Stimulated activated CD8-positive, alpha-beta memory T cell treated with anti-CD3 and anti-CD28 coated beads, Interleukin-2, amount 100 ng/mL, for 1 hour (primary cell): ENCODE measurements at places on chromosomes 4 and X.
A peak's percentile ranks its signal among the peaks of the same experiment; 100 is the strongest.

- DNase-seq: no peak
Observed at GRCh38 chr4:152831416-152831815, 51.7 kb downstream of the ARFIP1 start.

DNA sequence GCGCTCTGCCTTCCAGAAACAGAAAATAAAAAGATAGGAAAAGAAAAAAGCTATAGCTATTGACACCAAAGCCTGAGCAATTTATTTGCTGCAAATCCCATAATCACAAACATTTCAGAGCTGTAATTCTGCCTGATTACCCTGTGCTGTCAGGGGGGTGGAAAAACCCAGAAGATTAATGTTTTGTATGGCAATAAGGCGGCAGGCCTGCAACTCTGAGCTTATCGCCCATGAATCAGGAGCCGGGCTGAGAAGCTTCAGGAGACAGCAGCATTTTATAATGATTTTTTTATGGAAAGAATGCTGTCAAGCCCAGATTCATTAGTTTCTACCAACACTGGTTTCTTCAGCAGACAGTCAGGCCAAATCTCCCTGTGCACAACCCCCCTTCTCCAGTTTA lies 82.6 kb upstream of the TMEM164 start:
- no peak for DNase-seq

DNA sequence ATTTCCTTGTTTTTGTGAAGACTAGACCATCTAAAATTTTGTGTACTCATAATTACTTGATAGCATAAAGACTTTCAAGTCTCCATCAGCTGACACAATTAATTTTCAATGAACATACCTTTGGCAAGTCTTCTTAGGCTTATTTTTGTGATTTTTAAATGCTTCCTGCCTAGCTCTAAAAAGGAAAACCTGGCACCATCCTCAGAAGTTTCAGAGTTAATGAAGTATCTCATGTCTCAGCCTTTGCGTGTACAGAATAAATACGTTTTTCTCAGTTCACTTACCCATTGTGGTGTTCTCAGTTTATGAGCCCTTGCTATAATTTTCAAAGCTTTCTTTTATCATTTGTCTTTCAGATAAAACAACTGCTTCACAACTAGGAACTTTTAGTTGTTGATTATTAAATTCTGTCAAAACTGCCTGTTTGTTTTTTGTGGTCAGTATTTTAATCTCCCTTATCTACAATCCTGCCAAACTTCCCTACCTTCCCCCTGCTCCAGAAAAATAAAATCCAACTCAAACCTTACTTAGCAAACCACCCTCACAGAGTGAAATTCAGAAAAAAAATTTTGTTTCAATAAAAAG lies 21.6 kb downstream of the ADD1 start:
- DNase-seq: no peak

- no peak for DNase-seq
Observed at GRCh38 chr4:95549246-95550114, 707 bp upstream of the UNC5C start.

GRCh38 chr4:101418055-101418454 lies 70.7 kb upstream of the PPP3CA start:
- peak; percentile 28 for DNase-seq

DNA sequence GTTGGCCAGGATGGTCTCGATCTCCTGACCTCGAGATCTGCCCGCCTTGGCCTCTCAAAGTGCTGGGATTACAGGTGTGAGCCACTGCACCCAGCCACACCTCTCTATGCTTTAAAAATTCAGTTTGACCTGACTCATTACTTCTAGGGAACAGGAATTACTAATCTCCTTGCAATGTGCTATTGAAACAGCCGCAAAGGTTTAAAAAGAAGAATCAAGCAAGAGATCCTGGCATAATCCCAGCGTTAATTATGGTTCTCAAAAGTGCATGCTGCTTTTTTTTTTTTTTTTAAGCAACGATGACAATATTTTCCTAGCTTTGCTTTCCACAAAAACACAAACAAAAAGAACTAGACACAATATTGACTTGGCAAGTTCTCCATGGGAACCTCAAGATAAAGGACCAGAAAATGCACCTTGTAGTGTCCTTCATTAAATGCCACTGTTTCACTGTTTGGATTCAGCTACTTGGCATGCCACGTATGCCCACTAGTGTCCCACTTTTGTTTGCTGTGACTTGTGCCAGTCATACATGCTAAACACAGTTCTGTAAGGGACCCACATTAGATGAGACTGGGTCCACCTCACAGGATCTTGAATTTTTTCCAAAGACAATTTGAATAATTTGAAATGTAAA lies 112.6 kb upstream of the PPARGC1A start:
- no peak for DNase-seq

DNA sequence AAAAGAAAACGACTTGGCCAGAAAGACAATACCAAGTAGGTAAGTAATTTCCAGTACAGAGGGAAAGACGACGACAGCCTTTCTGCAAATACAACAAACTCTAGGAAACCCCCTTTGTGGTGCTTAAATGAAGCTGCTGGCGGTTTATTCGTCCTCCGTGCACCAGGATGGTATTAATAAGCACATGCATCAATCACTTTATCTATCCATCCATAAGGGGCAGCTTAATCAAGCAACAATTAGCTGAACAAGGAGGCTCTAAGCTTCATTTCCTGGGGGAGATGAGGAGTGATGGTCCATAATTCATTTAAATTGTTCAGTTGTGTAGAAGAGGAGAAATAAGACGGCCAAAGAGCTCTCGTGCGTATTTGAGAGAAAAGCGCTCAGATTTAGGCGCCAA lies 26.2 kb downstream of the IRF2 start:
- DNase-seq: no peak

- no peak for DNase-seq
Observed at GRCh38 chr4:183746305-183747229, 87.5 kb downstream of the TRAPPC11 start.

DNA sequence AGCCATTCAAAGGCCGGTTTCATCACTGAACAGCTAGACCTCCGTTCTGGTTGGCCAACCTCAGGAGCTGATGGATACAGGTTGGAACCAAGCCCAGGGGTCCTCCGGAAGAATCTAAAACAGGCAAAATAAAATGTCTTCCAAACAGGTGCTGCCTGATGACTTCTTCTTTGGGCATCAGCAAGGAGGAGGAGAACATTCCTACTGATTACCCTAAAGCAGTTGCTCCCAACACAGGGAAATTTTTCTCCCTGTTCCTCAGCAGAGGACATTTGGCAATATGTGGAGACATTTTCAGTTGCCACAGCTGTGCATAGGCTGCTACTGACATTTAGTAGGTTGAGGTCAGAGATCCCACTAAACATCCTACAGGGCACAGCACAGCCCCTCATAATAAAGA lies 319.3 kb upstream of the PPARGC1A start:
- no peak for DNase-seq

GRCh38 chrX:19571711-19572110 lies 56.4 kb upstream of the MAP3K15 start:
- no peak for DNase-seq

DNA sequence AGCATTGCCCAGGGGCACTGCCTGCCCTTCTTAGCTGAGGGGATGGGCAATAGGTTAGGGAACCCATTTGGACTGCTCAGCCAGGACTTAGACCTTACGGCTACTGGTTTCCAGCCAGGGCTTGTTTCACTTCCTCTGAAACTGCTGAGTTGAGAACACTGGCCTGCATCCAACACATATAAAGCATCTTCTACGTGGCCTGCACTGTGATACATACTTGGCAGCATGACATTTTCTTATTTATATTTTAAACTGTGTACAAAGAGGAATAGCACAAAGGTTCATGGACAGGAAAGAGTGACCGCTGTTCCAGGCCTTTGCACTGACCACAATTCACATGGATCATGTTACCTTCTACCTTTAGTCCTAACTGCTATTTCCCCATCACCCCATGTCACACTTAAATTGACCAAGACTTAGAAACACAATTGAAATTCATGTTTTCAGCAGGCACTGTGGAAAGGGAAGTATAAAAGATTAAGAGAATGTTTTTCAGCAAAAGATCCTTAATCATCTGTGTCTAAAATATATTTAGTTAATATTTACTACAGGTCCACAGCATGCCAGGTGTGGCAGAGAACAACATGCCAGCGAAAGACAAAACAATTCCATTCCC lies 43.7 kb downstream of the NLGN4X start:
- DNase-seq: no peak

DNA sequence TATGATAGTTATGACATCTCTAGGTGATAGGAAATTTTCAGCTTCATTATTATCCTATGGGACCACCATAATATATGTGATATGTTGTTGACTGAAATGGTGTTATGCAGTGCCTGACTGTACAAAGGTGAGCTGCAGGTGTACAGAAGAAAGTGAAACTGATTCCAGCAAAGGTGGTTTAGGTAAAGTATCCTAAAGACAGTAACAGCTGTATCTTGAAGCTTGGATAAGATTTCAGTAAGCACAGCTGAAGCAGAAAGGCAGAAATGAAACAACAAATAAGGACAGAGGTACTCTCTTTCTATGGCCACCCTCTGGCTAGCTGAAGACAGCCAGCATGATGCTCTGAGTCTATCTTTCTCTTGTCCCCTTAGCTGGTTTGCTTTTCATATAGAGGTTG lies 30.0 kb upstream of the PGK1 start:
- DNase-seq: no peak

DNA sequence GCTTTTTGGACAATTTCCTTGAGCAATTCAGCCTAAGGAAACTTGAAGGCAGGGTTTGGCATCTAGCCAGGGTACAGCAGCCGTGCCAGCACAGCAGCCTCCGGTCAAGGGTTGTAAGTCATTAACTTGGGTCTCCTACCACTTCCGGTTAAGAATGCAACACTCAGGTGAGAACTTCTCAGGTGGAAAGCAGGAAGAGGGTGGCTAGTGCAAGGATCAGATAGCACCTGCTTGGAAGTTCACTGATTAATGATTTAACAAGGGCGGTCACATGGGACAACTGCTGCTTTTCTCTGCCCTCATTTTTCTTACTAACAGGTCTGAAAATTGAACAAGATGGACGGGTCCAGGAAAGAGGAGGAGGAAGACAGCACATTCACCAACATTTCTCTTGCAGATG lies 30.1 kb upstream of the SCOC start:
- DNase-seq: no peak

DNA sequence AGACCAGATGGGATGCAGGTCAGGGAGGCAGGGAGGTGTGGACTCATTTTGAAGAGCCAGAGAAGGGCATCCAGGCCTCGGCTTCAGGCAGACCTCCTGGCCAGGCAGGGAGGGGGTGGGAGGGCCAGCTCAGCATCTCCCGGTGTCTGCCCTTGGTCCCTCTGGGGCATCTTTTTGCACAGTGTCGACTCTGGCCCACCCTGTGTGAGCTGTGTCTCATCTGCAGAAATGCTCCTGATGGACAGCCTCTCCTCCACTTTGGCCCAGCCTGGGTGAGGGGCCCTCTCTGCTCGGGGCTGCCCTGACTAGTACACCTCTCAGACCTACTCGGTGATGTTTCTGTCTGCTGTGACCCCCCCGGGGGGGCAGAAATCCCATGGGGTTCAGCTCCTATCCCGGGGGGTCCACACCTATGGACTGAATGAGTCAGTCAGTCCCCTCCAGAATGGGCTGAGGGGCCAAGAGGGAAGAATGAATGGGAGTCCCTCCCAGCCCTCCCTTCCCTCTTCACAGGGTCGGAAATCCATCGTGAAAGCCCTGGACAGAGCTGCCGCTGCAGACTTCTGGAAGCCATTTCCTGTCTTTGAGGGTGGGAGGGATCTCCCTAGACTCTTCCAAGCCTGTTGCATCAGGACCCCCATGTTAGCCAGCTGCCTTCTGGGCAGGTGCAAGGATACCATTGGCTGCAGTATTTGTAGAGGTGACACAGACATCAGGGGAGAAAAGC lies 196.7 kb upstream of the PSAPL1 start:
- no peak for DNase-seq

- DNase-seq: no peak
Observed at GRCh38 chr4:94871644-94872305, 114.0 kb downstream of the BMPR1B start.

- DNase-seq: no peak
Observed at GRCh38 chrX:101203761-101204351, 15.7 kb upstream of the DRP2 start.

DNA sequence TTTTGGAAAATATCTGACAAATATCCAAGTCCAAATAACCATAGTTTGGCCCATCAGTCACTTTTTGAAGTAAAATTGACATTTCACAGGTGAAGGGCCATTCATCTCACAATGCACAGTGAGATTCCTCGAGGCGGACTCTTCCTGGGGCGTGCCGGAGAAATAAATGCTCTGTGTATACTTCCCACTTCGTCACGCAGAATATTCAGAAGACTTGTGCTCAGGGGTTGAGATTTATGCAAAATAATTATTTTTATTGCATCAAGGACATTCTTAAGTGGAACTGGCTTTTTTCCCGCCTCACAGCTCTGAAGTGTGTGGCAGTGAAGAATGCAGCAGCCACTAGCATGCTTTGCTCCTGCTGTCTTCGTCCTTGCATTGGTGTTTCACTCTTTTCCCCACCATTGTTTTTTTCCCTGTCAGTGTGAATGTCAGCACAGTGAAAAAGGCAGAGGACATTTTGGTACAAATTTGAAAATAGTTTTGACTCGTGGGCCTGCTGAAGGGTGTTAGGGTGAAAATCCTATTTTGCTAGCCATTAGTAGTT lies 70.6 kb downstream of the FAM193A start:
- no peak for DNase-seq

DNA sequence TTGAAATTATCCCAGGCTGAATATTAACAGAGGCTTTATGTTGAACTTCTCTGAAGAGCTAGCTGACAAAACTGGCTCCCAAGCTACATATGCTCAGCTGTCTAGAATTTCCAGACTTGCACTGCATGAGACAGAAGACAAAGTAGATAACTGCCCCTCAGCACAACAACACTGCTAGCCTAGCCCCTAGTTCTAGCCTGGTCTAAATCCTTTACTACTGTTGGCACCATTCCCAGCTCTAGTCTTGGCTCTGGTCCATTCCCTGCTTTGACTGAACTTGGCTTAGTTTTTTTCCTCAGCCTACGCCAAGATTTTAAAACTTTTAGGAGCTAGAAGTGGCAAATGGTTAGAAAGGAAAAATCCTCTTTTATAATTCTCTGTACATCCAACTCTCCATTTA lies 7.6 kb upstream of the OPHN1 start:
- no peak for DNase-seq

DNA sequence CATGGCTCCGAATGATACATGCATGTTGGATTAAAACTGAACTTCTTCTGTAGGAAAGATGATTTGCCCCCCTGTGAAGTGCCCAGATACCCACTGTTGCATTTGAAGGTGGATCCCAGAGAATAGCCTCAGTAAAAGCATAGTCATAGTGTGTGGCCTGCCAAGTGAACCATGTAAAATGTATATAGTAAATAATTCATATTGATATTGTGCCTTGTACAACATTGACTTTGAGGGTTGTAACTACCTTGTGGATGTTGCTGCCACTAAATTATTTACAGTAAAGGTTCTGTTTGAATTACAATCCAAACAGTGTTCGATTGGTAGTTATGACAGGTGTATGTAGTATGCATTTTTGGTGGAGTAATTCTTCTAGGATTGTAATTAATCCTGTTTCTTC lies 19.2 kb downstream of the TMEM131L start:
- DNase-seq: no peak

DNA sequence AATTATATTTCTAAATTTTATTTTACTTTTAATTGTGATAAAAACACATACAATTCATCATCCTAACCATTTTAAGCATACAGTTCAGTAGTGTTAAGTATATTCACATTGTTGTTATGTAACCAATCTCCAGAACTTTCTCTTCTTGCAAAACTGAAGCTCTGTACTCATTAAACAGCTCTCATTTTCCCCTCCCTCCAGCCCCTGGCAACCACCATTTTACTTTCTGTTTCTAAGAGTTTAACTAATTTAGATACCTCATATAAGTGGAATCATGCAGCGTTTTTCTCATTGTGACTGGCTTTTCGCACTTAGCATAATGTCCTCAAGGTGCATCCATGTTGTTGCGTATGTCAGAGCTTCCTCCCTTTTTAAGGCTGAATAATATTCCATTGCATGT lies 46.7 kb upstream of the NDP start:
- no peak for DNase-seq

GRCh38 chrX:2351321-2351720 lies 149.5 kb downstream of the DHRSX start:
- DNase-seq: no peak
